Right lobe of liver (tissue), 6 donors: ENCODE measurements at places on chromosomes 7 and 10.

GRCh38 chr7:42618651-42619360 is 293.1 kb downstream of the C7orf25 start:
- H3K4me3 ChIP-seq: no peak overlapping the region
- no peaks in the 10 kb centered on the region for H3K27me3 ChIP-seq
- H3K4me1 ChIP-seq: no peaks in the 10 kb centered on the region
- H3K27ac ChIP-seq: no peak overlapping the region

DNA sequence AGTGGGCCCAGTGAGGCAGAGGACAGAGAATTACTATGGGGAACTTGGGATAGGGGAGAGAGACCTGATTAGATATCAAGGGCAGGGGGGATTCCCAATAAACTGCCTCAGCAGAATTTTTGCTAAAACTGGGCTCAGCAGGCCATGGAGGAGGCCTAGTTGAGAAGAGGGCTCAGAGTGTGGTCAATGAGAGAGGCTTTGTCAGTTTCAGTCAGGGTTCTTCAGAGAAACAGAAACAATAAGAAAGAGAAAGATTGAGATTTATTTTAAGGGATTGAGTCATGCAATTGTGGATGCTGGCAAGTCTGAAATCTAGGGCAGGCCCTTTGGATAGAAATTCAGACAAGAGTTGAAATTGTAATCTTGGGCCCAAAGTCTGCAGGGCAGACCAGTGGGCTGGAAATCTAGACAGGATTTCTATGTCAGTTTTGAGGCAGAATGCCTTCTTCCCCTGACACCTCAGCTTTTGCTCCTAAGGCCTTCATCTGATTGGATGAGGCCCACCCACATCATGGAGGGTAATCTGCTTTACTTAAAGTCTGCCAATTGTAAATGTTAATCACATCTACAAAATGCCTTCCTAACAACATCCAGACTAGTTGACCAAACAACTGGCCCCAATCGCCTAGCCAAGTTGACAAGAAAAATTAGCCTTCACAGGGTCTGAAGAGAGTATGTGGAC is 33.5 kb upstream of the CCSER2 start:
- no peaks in the 10 kb centered on the region for H3K27me3 ChIP-seq
- no peak overlapping the region for H3K27ac ChIP-seq
- no peaks in the 10 kb centered on the region for H3K4me1 ChIP-seq

DNA sequence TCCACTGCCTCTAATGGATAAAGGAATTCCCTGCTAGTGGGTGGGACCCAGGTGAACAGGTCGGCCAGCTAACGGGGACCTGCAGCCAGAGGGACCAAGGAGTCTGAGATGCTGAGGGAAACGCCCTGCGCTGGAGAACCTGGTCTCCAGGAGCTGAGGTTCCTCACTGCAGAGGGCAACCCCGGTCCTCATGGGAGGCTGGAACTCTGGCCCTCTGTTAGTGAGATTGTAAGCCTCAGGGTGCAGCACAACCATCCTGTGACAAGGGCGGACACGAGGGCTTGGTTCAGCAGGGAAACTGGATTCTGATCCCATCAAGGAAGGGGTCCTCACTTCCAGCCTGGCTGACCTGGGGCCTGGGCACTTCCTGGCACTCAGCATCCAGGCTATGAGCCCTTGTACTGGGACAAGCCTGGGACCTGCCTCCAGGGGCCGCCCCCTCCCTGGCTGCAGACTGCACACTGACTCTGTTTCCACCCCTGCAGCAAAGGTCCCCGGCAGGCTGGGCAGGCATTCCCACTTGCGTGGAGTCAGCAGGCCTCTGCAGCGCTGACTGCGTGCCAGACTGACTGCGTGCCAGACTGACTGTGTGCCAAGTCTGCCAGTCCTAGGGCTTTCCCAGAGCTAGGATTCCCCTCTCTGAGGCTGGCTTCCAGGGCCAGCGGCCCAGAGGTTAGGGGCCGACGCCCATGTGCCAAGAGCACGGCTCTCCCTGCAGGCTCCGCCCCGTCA is 143.2 kb downstream of the MAPK8 start:
- H3K36me3 ChIP-seq: no peaks in the 10 kb centered on the region
- DNase-seq: no peak

- no peaks in the 10 kb centered on the region for H3K4me1 ChIP-seq
- H3K36me3 ChIP-seq: no peaks in the 10 kb centered on the region
- H3K27ac ChIP-seq: no peak overlapping the region
- H3K27me3 ChIP-seq: no peaks in the 10 kb centered on the region
These were observed 2.7 kb downstream of the CHST15 start for GRCh38 chr10:124090601-124091209.
